ENCODE measurements at places on chromosomes 7 and 10.

GRCh38 chr7:72751978-72752377 lies 76.0 kb downstream of the TYW1B start:
- no peak for DNase-seq

GRCh38 chr7:90838799-90839198 lies 242.7 kb downstream of the CDK14 start:
- no peak for DNase-seq

DNA sequence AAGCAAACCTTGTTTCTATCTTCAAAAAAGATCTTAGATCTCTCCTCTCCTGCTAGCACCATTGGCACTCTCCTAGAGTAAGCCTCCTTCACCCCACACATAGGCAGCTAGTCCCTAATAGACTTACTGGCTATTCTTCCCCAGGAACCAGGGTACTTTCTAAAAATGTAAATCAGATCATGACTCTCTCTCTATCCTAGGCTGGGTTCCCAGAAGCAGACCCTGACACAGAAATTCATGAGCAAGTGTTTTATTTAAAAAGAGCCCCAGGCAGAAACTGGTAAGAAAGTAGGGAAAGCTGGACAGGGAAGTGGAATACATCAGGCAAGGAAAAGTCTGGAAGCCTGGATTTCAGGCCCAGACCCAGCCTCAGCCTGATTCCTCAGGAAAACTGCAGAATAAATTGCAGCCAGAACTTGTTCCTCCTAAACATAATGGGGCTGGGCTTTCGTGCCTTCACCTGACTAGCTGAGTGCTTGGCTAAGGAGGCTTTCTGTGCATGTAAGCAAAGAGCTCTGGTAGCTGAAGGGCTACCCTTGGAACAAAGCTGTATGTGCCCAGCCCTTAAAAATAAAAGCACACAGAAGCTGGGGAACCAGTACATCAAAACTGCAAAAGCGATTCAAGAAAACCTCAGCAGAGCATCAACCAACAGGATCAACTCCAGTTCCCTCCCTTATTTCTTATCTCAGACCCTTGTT lies 18.8 kb upstream of the SORBS1 start:
- DNase-seq: no peak

DNA sequence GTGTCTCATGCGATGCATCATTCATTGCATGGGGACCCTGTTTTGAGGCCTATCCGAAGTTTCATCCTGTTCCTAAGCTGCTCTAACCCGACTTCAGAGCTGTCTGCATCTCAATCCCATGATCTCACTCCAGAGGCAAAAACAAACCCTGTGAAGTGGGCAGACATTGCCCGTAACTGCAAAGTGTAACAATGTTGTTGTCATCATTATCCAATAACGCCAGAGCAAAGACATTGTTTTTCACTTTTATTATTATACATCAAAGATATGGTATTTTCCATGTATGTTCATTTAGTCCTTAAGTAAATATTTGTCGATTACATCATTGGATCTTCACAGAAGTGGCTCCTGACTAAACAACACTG lies 246.7 kb downstream of the KLF6 start:
- DNase-seq: no peak

DNA sequence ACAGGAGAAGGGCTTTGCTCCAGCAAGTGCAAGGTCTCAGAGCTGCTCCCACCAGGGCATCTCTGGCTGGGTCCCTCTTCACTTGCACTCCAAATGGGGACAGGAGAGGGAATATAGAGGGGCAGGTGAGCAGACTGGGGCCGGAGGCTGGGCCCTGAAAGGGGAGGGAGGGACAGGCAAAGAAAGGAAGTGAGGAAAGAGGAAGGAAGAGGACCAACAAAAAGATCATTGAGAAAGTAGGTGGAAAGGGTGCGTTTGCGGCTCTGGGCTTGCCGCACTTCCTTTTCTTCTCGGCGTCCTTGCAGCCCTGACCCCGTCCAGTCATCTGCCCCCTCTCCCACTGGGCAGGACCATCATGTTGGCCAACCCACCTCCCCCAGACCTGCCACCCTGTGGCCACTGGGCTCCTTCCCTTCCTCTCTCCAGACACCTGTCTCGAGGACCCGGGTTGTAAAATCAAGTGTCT lies 14.0 kb downstream of the ITPRIP start:
- no peak for DNase-seq

GRCh38 chr7:151436446-151437158 lies 3.3 kb downstream of the CRYGN start:
- DNase-seq: no peak

DNA sequence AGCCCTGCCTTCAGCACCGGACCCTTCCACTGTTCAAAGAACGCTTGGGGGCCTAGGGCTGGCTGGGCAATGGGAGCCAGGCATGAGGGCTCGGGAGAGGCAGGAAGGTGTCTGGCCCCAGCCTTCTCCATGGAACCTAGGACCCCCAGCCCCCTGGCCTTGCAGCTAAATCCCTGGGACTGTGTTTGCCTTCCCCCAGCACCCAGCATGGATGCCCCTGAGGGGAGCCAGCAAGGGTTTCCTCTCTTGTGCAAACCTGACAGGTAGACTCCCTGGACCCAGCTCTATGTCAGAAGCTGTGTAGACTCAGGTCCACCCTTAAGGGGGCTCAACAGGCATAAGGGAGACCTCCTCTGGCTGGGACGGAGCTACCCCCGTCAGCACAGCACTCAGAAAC lies 288.0 kb downstream of the GRID1 start:
- DNase-seq: no peak

DNA sequence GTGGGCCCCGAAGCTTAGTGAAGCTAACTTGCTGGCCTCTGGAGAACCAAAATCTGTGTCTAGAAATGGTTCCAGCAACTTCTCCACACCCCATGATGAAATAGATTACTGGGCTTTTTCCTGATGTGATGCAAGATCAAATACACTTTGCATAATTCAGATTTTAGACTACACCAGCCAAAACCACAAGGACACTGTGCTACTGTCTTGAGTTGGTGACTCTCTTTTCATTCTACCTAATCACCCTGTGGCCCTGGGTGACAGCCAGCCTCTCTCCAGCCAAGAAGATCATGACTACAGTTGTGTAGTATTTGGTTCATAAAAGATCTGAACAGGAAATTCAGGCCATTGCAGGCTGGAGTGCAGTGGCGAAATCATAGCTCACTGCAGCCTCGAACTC lies 22.2 kb downstream of the AZGP1 start:
- no peak for DNase-seq
